Smooth muscle cell of the brain vasculature (primary cell): ENCODE measurements at places on chromosomes 3 and 15.

DNA sequence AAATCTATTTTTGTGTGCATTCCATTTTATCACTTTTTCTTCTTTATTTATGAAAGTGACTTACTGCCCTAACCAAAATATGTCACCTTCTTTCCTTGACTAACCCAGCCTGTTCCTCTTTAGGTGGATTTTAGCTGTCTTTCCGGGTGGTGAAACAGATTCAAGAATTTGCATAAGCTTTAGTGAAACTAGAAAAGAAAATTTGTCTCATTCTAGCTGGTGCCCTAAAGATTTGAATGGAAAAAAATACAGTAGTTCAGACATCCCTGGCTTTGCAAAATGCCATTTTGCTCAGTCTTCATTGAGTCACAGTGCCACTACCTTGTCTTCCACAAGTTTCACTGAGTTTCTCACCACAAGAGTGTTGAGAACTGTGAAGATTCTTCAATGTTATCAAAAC is 28.2 kb upstream of the CCDC50 start:
- no peak for DNase-seq

GRCh38 chr3:72274493-72275330 is 489.8 kb upstream of the PROK2 start:
- DNase-seq: no peak

GRCh38 chr3:71201939-71202338 is 381.6 kb downstream of the FOXP1 start:
- DNase-seq: no peak

DNA sequence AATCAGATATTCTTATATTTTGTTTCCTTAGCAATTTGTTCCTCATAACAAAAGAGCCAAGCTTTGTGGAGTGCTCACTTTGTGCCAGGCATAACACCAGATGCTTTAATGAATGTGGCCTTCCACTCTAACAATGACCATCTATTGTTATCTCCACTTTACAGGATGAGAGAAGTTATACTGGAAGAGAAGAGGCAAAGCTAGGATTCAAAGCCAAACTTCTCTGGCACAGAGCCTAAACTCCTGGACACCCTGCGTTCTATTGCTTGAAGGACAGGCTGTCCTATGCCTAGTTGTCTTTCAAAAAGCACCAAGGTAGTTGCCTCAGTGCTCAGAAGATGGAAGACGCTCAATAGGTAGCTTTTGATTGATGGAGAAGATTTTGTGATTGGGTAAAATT is 123.2 kb upstream of the FEZF2 start:
- DNase-seq: no peak

GRCh38 chr3:194851254-194851653 is 165.6 kb downstream of the FAM43A start:
- no peak for DNase-seq

GRCh38 chr3:73804204-73804603 is 179.5 kb upstream of the PDZRN3 start:
- DNase-seq: no peak

DNA sequence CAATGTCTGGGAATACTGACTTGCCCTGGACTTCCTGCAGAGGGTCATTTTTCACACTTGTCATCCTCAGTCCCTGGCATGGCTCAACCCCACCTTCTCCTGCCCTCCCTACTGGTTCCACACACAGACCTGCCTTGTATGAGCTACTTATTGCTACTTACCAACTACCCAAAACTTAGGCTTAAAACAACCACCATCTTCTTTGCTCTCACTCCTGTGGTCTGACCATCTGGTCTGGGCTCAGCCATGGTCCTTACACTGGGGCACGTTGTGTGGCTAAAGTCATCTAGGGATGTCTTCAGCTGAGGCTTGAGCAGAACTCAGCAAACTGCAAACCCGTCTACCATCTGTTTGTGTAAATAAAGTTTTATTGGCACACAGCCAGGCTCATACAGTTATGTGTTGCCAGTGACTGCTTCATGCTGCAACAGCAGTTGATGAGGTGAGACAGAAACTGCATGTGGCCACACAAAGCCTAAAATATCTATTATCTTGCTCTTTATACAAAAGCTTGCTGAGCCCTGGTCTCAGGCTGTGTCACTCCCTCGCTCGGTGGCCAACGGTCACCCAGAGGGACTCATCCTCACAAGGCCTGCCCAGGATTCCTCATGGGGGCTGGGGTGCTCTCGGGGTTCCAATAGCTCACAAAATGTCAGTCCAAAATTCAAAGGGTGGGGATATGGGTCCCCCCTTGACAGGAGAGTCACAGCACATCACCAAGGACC is 43.5 kb downstream of the KLF15 start:
- no peak for DNase-seq

- DNase-seq: peak; percentile 6
Measured at GRCh38 chr3:152961323-152961722, 126.4 kb downstream of the P2RY1 start.

DNA sequence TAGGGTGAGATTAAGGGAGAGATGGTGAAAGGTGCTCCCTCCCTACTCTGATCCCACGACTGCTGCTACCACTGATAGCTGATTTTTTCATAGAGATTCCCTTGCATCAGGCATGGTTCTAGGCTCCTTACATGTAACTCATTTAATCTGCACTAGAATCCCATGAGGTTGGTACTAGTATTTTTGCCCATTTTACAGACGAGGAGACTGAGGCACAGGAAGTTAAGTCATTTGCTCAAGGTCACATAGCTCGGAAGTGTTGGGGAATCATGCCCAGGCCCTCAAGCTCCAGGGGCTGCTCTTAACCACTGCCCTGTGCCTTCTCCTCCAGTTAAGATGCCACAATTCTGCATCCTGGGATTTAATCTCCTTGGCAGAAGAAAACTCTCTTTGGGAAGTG is 11.2 kb downstream of the ATP2B2 start:
- no peak for DNase-seq

DNA sequence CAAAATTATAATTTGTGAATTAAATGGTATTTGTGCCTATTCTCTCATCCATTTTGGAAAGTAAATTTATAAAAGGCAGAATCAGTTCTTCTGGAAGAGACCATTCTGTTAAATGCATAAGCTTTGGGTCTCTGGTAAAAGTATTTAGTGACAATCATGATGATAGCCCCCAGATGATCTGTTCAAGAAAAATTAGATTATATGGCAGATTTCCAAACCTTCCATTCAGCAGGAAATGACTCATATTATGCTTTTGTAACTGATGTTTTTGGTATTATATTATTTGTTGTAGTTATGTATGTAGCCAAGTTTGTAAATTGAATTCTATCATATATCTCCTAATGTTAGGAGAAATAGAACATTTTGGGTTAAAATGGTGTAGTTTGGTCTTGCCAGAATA is 340.8 kb upstream of the DPH6 start:
- DNase-seq: no peak

GRCh38 chr15:34347951-34348638 is 5.0 kb downstream of the NUTM1 start:
- no peak for DNase-seq

DNA sequence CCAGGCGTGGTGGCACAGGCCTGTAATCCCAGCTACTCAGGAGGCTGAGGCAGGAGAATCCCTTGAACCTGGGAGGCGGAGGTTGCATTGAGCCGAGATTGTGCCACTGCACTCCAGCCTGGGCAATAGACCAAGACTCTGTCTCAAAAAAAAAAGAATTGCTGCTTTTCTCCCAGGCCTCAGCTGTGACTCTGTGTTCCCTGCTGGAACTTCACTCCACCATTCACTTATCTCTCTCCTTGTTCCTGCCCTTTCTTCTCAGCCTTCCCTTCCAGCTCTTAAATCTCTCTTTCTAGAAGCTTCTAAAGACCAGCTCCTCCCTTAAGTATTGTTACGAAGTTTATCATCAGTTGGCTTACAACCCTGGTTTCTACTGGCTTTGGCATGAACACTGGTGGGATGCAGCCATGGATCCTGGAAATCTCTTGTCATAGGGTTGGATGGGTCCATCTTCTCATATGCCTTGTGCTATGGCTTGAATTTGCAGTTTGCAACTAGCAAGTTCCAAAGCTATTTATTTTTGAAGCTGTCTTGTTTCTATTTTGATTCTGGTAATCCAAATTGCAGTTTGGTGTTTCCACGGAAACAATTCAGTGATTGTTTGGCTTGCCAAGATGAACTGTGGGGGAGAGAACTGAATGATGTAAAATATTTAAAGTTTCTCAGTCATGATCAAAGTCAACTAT is 10.5 kb downstream of the C3orf62 start:
- DNase-seq: no peak

DNA sequence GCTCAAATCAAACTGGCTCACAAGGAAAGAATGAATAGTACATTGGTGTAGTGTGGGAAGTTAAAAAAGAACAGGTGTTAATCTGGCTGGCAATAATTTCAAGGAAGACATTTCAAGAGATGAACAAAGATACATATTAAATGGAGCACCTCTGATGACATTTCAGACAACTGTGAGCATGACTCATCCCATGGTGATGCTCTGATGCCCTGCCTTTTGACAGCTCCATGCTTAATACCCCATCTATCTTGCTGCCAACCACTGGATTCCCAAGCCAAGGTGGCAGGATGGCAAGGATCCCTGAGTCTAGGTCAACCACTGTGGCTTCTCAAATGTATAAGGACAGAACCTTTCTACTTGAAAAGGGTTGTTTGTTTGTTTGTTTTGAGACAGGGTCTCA is 29.3 kb downstream of the LRRC2 start:
- DNase-seq: no peak

DNA sequence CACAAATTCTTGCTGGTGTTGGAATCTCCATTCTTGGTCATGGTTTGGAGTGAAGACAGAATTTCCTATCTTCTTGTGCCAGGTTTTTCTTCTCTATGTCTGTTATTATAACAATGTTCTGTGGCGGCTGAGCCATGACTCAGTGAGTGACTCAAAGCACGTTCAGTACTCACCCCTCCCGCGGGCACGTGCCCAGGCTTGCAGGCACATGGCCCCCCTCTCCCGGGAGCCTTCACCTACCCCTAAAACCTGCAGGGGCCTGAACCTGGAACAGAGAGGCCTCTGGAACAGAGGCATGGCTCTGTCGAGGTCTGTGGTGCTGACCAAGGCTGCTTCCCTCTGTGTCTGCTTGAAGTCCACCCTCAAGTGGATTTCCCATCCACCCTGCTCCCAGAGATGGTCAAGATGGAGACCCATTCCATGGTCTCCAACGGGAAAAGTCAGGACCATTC is 27.6 kb downstream of the PLXNB1 start:
- DNase-seq: peak; percentile 35

- DNase-seq: no peak
Measured at GRCh38 chr3:5079761-5080160, 42.3 kb upstream of the ARL8B start.

DNA sequence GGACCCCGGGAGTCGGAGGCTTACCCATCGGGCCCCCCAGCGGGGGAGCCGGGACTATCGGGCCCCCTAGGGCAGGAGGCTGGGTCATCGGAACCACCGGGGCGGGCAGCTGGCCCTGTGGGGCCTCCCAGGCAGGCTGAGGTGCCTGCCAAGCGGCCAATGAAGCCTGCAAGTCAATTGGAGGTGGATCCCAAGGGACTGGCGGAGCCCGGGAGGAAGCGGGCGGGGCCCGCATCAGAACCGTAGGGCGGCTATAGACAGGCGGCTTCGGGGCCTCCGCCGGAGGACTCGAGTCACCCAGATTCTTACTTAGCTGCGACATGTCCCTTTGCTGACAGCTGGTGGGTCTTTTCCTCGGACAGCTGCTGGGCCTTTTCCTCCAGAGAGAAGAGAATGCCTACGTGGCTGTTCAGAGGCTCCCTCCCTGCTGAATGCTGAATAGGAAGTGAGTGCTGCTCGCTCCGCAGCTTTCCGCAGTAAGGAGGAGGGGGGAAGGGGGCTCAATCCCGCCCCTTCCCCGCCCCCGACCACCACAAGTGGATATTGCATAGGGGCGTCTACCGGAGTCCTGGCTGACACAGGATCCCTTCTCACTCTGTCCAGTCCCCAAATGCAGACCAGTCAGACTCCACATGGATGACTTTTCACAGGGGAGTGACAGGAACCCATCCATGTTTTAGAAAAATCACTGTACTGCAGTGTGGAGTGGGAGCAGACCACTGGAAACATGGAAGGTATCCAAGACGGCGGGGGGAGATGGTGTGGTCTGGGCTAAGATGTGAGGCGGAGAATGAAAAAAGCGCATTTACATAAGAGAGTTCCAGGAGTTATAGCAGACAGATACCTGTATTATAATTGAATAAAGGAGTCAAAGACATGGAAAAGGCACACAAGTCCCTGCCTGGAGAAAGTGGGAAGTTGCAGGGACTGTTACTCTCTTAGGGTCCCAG is at the start of gene MAGEL2:
TSS of gene MAGEL2 (minus strand) at position 447 of the 950 bp plus-strand sequence. CDS start at position 322, 125 bp downstream.
- no peak for DNase-seq

GRCh38 chr3:123833398-123833785 is 50.7 kb downstream of the MYLK start:
- DNase-seq: no peak

DNA sequence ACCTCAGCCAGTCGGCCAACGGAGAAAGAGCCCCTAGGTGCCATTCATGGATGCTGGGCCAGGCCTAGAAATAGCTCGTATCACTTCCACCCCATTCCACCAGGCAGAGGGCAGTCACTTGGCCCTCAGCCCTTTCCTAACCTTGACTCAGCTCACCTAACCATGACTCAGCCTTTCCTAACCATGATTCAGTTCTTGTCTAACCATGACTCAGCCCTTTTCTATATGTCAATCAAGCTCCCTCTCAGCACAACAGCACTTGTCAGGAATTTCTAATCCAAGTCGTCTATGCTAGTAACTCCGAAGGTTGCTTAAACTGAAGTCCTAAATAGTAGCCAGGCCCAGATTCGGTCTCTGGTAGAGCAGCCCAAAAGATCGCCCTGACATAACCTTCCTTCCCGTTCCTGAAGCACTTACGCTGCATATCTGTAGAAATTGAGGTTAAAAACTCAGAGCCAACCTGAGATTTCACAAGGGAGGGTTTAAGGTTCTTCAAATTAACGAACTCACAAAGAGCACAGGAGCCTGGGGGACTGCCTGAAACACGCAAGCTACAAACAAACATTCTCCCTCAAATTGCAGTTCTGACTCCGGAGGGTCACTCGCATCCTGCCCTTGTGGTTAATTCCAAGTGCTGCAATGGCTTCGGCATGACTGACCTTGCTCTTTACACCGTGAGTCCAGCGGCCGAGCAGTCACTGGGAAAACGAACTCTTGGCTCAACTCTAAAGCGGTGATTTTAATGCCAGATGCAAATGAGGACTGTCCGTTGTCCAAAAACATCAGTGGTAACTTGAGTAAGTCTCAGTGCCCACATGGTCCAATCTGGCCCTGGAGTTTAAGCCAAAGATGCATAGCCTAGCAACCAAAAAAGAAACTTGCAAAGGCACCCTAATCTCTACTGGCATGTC is 99.9 kb downstream of the ADAMTS17 start:
- no peak for DNase-seq
